ENCODE measurements at places on chromosomes 11 and 22.
A peak's percentile ranks its signal among the peaks of the same experiment; 100 is the strongest.

- DNase-seq: no peak
Measured at GRCh38 chr11:110031171-110031570, 62.0 kb upstream of the ZC3H12C start.

DNA sequence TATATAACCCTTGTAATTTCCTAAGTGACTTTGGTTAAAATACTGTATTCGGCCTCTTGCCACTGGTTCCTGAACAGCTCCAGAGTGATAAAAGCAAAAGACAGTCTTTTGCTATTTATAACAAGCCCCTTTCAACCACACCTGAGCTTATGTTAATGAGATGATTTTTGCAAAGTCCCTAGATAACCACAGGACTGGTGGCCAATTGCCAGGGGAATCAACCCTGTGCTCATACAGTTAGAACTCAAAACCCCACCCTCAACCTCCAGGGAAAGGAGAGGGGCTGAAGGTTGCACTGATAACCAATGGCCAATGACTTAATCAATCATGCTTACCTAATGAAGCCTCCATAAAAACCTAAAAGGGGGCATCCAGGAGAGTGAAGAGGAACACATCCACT, 77.9 kb downstream of the SIK3 start:
- DNase-seq: no peak

GRCh38 chr11:74427384-74427886, 29.2 kb upstream of the PGM2L1 start:
- DNase-seq: no peak

DNA sequence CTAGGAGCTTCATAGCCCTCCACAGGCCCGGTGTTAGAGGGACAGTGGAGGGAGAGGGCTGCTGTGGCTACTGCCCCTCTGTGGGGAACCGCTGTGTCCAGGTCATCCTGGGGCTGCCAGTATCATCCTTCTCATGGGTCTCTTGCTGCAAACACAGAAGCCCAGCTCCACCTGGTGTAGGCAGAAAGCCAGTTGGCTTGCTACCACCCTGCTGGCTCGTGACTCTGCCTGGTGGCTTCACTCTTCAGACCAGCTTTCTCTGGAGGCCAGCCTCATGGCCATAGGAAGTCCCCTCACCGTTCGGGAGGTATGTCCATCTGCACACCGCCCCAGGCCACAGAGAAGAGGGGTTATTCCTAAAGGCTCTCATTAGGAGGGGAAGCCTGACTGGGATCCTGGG, 19.4 kb upstream of the SUSD2 start:
- peak; percentile 38 for DNase-seq

DNA sequence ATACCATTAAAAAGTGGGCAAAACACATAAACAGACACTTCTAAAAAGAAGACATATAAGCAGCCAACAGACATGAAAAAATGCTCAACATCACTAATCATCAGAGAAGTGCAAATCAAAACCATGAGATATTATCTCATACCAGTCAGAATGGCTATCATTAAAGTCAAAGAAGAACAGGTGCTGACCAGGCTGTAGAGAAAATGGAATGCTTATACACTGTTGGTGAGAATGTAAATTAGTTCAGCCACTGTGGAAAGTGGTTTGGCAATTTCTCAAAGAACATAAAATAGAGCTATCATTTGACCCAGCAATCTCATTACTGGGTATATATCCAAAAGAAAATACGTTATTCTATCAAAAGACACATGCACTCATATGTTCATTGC, 13.5 kb downstream of the OR2AT4 start:
- DNase-seq: no peak

- DNase-seq: no peak
Measured at GRCh38 chr11:72621008-72621610, 53.1 kb downstream of the PDE2A start.

DNA sequence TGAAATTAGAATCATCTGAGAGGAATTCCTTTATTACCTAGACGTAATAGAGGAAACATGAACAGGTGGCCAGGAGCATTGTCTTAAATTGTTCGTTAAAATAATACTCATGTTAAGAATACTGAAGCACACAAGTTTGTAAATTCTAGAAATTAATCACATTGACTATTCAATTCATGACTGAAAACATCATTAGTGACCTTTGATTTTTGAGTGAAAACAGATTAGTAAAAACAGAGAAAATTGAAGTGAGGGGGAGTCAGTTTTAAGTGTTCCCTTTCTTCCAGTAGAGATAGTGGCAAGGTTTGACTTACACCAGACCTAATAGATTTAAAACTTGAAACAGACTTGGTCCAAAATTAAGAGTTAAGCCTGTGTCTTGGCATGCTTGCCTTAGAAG, 1.4 kb downstream of the ZFP91 start:
- DNase-seq: no peak

DNA sequence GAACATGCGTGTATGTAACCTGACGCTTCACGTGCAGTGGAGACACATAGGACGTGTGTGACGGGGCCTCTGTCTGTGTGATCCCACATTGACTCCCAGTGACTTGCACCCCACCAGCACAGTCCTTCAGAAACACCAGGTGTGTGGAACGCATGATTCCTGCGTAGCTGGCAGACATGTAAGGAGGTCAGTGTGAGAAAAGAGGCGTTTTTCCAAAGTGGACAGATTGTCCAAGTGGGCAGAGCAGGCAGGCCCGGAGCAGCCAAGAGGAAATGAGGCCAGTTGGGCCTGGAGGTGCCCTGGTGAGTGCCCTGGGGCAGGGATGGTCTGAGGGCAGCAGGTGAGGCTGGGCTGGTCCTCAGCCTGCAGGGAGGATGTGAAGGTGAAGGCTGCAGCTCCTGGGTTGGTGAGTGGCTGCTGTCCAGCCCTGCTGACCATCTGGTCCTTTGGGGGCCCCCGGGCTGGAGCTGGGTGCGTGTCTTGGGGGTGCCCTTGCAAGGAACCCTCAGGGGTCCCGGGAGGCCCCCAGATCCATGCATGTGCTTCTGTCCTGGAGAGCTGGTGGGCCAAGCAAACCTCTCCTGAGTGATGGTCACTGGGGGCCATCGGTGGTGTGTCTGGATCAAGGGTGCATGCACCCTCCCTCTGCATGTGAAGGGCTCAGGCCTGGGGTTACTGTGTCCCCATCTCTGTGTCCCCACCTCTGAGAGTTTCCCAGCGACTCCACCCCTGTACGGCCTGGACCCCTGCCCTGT, 26.6 kb downstream of the SHANK3 start:
- no peak for DNase-seq

GRCh38 chr11:93741882-93742226, 382 bp downstream of the C11orf54 start:
- peak; percentile 81 for DNase-seq

DNA sequence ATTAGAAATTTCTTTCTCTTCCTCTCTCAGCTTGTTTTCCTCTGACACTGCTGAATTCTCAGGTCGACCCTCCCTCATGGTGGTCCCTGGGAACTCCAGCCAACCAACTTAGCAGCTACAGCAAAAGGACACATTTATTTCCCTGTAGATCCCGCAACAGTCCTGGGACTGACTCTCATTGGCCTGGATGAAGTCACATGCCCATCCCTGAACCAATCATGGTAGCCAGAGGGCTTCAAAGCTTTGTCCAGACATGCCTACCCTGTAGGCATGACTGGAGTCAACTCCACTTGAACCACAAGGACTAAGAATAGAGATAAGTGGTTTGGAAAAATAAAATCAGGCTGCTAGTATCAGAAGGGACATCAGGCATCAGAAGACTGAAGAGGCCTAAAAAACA, 84.6 kb upstream of the LRRC55 start:
- DNase-seq: no peak

- DNase-seq: peak; percentile 75
Measured at GRCh38 chr11:47186076-47186699, at the start of gene PACSIN3. Gene PACSIN3 (minus strand): TSS chr11:47186434. CDS start chr11:47182727, 3,707 bp downstream.

DNA sequence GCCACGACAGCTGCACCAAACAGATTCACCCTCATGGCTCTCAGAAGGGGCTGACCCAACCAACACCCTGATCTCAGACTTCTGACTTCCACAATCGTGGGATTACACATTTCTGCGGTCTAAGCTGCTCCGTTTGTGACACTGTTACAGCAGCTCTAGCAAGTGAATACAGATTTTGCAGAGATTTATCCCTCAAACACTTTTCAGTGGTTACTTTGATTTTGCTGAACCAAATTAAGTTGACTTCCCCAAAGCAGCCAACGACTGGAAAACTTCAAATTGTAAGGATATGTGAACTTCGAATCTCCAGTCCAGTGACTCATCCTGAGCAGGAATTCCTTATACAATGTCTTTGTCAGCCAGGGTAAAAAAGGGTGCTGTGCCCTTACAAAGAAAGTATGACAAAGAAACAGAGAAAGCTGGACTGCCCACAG, 14.8 kb upstream of the INCENP start:
- DNase-seq: no peak

DNA sequence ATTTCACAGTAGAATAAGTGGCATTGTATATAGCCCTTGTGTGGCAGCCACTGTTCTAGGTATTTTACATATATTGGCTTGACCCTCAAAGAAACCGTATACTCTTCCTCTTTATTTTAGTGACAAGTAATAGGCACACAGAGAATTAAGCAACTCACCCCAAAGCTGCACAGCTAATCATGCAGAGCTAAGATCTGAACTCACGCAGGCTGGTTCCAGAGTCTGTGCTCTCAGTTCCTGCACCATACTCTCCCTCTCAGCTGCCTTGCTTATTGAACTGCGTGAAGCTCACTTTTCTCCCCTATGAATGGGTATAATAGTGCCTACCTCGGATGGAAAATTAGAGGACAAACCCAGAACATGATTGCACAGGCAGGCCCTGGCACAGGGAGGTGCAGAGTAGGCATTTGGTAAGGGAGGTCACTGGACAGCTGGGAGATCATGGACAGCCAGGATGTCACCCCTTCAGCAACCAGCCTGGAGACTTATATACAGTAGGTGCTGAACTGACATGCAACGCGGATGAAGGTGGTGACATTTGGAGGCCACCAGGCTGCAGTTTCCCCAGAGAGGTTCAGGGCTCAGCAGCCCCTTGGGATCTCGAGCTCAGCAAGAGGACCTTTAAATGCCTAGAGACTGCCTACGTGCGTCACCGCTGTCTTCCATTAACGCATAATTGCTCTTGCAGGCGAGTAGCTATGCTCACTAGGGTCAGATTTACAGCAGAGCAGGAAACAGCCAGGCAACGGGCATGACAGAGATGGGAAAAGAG, 78.4 kb upstream of the TP53I11 start:
- DNase-seq: no peak

- no peak for DNase-seq
Measured at GRCh38 chr22:43085658-43086606, 3.3 kb downstream of the TTLL1 start.

GRCh38 chr11:78160557-78160956, 21.1 kb upstream of the ALG8 start:
- DNase-seq: no peak

DNA sequence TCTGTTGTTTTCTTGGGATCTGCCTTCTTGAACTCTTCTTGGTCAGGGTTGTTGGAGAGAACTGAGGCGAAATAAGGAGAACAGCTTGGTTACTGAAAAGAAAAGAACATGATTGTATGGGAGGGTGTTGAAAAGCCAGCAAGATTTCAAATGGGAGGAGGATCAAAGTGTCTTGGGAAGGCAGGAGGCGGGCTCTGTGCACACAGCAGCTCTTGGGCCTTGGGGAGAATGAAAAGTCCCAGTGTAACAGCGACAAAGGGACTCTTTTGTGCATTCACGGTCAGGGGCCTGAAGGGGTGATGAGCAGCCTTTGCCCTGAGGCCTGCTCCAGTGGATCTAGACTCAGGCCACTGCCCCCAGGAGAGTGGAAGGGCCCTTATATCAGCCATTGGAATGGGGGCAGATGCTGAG, 135.4 kb downstream of the ADAMTS15 start:
- no peak for DNase-seq

GRCh38 chr11:129236850-129237249, 44.7 kb upstream of the ARHGAP32 start:
- no peak for DNase-seq

DNA sequence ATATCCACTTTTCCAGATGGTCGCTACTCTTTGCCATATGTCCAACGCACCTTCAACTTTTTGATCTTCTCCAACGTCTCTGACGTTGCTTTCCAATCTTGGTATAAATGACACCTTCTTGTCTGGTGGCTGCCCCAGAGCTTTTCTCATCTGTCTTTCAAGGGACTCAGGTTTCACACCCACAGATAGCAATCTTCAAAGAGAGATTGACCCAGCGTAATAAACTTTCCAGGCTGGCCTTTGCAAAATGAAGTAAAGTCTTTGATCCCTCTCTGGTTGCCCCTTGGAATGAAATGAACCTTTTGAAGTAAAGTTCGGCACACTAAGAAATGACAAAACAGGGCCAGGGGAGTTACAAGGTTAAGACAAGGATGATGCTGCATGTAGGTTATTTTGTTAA, 138.4 kb upstream of the BDNF start:
- DNase-seq: no peak

DNA sequence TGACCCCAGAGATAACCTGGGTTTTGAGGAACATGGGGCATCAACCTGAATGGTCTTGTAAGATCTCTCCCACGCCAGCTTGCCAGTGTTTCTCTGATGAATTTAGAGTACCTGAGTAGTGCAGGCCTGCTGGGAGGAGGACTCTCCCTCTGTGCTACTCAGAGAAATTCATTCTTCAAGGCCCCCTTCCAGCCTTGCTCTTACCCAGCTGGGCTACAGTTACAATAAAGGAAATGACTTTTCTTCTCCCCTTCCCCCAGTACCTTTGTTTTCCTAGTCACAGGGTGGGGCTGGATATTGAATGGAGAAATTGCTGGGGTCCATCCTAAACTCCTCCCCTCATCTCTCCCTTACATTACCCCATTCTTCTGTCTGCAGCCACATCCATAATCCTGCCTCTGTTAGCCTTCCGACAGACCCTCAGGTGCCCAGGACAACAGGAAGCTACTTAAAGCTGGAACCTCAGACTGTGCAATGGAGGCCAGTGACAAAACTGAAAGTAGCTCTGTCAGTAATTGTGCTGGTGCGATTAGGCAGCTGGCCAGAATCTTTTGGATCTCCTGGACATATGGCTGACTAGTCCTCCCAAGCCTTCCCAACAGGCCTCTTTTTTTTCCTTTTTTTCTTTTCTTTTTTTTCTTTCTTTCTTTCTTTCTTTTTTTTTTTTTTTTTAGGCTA, 17.4 kb downstream of the LIMK2 start:
- DNase-seq: peak; percentile 80

DNA sequence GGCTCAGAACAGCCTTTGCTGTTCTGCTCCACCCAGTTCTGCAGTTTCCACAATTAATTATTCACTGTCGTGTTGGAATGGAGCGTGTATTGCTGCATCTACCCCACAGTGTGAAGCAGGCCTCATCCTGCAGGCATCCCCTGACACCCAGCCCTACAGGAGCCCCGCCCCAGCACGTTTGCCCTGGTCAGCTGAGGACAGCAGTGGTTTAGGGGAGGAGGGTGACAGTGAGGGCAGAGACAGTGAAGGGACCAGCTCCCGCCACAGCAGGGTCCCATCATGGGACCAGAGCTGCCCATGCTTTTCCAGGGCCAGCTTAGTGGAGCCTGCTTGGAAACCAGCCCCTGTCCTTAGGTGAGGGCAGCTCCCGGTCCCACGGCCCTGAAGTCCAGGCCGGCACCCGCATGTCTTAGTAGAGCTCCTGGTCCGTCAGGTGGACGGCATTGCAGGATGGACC, 273.0 kb downstream of the TBC1D22A start:
- no peak for DNase-seq

GRCh38 chr22:32707971-32708370, 93.5 kb upstream of the TIMP3 start:
- DNase-seq: no peak
